Progenitor cell of endocrine pancreas (in vitro differentiated cells): ENCODE measurements at places on chromosomes 7 and 10.
A peak's percentile ranks its signal among the peaks of the same experiment; 100 is the strongest.

DNA sequence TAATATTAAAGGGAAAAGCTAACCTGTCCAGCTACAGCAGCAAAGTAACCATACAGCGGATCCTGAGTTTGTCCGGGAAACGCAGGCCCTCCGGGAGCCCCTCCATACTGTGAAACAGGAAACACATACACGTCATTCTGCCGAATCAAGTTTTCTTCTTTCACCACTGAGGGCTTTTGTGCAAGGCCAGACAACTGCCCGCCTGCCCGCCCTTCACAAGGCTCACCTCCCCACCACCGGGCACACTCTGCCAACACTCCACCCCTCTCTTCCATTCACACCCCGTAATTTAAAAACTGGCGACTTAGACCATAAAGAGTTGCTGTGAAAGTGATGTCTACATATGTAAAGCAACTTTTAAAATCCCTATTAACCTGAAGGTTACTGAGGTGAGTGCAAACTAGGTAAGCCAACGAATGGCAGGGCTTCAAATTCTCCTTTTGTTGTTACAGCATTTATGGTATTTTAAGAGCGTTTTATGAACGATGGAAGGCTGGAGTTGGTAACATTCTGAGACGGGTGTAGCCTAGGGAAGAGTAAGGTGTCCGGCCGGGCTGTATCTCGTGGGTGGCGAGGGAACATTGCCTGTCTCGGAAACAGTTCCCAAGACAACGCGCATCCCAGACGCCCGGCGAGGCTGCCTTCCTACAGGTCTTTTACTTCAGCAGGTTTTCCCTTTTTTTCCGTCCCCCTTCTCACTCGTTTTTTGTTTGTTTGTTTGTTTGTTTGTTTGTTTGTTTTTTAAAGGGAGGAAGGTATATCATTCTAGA is 817 bp downstream of the SRI start:
- H3K4me3 ChIP-seq, result peak overlapping the region; percentile 86
- H3K27me3 ChIP-seq, result no peaks in the 10 kb centered on the region
- peak overlapping the region; percentile 95 for H3K27ac ChIP-seq
- DNase-seq, result no peak
- H3K4me1 ChIP-seq, result peaks cover 24% of the 10 kb centered on the region

GRCh38 chr10:25028711-25029110 is 12.3 kb downstream of the THNSL1 start:
- H3K4me1 ChIP-seq, result peaks cover 7% of the 10 kb centered on the region
- H3K27me3 ChIP-seq, result no peaks in the 10 kb centered on the region
- no peak overlapping the region for H3K27ac ChIP-seq
- H3K36me3 ChIP-seq, result peaks cover 1% of the 10 kb centered on the region

- no peaks in the 10 kb centered on the region for H3K36me3 ChIP-seq
- H3K4me1 ChIP-seq, result peaks cover 9% of the 10 kb centered on the region
- DNase-seq, result no peak
Observed at GRCh38 chr10:82757901-82758300, 882.9 kb downstream of the NRG3 start.

DNA sequence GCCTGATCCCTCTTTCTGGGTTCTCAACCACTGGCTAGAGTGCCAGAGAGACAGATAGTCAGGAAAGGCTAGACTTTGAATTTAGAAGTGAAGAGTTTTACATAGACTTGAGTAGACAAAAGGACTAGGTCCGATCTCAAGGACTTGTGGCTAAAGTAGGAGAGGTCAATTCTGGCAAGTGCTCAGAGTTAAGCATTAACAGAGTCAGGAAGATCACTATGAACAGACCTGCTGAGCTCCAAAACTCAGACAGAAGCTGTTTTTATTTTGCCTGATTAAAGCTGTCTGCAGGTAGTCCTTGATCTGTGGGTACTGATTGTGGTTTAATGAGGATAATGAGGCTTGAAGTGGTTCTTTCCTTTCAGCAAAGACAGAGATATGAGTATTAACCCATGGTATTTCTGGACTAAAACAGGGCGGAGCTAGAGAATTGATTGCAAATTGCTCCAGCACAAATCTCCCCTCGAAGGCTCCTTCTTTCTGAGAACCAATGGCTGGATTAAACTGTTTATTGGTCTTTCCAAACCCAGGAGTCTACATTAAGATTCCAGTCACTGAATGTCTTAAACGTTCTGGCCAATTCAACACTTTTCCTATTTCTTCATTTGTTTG is 423.2 kb downstream of the IPMK start:
- H3K4me1 ChIP-seq, result peaks cover 19% of the 10 kb centered on the region
- no peak overlapping the region for H3K27ac ChIP-seq
- no peaks in the 10 kb centered on the region for H3K36me3 ChIP-seq
- no peak overlapping the region for H3K4me3 ChIP-seq

DNA sequence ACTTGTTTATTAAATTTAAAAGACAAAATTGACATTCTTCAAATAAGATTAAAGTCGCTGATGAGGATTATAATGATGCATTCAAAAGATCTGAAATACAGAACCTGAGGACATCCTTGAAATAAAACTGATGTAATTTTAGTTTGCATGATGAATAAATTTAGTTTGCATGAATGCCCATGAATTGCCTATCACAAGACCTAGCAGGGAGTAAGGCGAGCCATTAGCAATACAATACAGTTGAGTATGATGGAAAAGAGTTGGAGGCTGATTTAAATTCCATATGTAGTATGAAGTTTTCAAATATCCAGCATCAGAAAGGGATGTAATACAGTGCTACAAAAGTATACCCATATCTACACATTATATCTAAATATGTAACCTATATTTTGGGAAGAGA is 321.3 kb downstream of the CACNA2D1 start:
- no peaks in the 10 kb centered on the region for H3K4me1 ChIP-seq
- no peak for DNase-seq
- no peaks in the 10 kb centered on the region for H3K36me3 ChIP-seq
- H3K4me3 ChIP-seq, result no peak overlapping the region

DNA sequence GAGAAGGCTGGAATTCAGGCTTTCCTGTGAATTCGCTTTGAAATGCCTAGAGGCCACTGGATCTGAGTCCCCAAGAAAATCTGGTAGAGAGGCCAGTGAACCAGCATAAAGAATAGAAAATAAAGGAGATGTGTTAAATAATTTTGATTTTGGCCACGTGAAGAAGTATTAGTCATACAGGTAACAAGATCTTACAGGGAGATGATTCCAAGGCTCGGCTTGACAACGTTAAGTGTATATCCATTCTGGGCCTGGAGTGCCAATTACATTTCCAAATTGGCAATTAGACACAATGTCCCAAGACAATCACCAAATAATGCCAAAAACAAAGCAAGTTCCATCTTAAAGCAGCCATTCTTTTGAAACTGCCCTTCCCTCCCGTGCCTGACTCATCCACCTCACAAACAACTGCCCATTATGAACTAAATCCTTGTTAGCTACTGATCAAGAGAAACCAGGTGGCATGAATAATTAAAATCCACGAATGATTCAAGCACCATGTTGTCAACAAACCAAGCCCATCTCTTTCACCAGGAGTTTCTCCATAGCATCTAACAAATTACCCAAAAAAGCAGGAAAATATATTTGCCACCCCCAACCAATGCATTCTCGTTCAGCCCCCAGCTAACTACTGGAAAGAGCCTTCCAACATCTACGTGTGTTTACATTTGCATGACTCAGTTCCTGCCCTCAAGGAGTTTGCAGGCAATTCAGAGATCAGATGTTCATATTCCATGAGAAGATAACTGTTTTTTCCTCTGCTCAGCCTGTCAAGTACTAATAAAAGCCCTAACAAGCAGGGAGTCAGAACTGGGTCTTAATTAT is 8.5 kb downstream of the KCNMA1 start:
- no peaks in the 10 kb centered on the region for H3K36me3 ChIP-seq
- no peaks in the 10 kb centered on the region for H3K4me1 ChIP-seq
- H3K27ac ChIP-seq, result no peak overlapping the region

DNA sequence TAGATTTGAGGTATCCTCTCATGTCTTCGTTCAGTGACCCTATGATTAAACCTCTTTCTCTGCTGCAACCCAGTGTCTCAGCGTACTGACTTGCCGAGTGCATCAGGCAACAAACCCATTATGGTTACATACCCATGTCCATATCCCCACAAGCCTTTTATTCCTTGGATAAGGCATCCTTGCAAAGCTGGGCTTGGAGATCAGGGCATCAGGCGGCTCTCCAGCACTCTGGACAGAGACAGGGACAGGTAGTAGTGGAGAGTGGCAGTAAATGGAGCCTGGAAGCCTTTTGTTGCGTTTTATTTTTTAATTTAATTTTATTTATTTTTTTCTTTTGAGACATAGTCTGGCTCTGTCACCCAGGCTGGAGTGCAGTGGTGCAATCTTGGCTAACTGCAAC is 32.0 kb upstream of the NPFFR1 start:
- no peak for DNase-seq
- no peak overlapping the region for H3K27ac ChIP-seq
- H3K4me3 ChIP-seq, result no peak overlapping the region
- no peaks in the 10 kb centered on the region for H3K36me3 ChIP-seq
- H3K4me1 ChIP-seq, result peaks cover 13% of the 10 kb centered on the region

DNA sequence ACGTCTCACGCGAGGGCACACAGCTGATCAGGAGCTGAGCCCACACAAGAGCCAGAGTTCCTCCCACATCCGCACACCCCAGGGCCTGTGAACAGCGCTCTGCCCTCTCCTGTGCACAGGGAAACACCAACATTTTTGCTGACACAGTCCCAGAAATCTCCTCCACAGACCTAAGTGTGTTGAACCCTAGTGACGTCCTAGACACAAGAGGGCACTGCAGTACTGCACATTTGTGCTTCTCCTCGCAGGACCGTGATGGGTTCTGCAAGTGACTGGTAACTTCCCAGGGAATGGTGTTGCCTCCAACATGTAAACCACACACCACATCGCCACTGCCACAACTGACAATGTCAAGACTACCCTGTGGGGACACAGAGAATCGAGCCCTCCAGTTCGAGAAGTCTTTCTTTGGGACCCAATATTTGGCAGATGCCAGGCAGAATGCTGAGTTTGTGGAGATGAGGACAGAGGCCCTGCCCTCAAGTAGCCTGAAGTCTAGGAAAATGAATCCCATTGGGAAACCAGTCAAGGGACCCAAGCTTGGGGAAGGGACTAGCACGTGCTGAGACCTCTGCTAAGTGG is 170.3 kb downstream of the PAXIP1 start:
- no peak overlapping the region for H3K27ac ChIP-seq
- H3K36me3 ChIP-seq, result no peaks in the 10 kb centered on the region
- no peak overlapping the region for H3K4me3 ChIP-seq
- DNase-seq, result no peak

- H3K36me3 ChIP-seq, result no peaks in the 10 kb centered on the region
- H3K4me1 ChIP-seq, result peaks cover 32% of the 10 kb centered on the region
- H3K27me3 ChIP-seq, result peaks cover 32% of the 10 kb centered on the region
- H3K4me3 ChIP-seq, result no peak overlapping the region
Observed at GRCh38 chr10:92811986-92812385, 36.3 kb upstream of the EXOC6 start.

GRCh38 chr7:126755381-126755780 is 497.4 kb downstream of the GRM8 start:
- H3K4me1 ChIP-seq, result no peaks in the 10 kb centered on the region
- no peaks in the 10 kb centered on the region for H3K27me3 ChIP-seq
- H3K36me3 ChIP-seq, result no peaks in the 10 kb centered on the region

DNA sequence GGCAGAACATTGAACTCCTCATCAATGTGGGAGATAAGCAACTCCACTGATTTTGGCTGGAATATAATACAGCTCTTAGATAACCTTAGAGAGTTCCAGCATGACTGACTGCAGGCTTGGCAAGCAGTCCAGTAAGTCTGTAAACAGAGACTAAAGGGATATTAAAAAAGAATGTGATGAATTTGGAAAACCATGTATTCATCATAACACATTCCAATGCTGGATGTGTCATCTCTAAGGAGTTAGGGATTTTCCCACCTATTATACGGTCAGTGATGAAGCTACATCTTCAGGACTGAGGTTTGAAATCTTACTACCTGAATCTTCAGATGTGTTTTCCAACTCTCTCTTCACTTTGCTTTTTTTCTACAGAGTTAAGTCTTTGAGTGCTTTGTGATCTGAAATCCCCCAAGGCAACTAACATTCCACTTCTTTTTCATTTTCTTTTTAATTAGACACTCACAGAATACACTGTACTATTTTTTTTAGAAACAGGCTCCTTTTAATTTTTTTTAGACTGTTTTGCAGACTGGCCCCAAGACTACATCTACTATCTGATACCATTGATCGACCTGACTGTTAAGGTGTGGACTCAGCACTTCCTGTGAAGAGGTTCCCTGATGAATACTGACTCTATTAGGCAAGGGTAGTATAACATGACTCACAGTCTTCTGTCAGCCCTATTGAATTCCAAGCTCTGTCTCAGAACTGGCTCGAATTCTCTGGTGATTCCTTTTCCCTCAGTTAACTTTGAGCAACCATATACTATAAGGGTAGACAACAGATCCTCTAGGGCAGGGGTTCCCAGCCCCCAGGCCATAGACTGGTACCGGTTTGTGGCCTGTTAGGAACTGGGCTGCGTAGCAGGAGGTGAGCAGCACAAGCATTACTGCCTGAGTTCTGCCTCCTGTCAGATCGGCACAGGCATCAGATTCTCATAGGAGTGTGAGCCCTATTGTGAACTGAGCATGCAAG is 678.2 kb downstream of the GRM8 start:
- H3K4me1 ChIP-seq, result peaks cover 4% of the 10 kb centered on the region
- H3K36me3 ChIP-seq, result no peaks in the 10 kb centered on the region
- no peak overlapping the region for H3K4me3 ChIP-seq
- no peak overlapping the region for H3K27ac ChIP-seq

GRCh38 chr7:104900525-104901239 is 113.3 kb upstream of the KMT2E start:
- no peaks in the 10 kb centered on the region for H3K27me3 ChIP-seq
- no peak for DNase-seq
- H3K4me1 ChIP-seq, result peaks cover 10% of the 10 kb centered on the region
- no peak overlapping the region for H3K4me3 ChIP-seq

GRCh38 chr10:29131952-29132547 is 156.8 kb upstream of the LYZL1 start:
- no peaks in the 10 kb centered on the region for H3K36me3 ChIP-seq
- H3K27me3 ChIP-seq, result peaks cover 3% of the 10 kb centered on the region
- no peak overlapping the region for H3K4me3 ChIP-seq
- no peak for DNase-seq
- peaks cover 7% of the 10 kb centered on the region for H3K4me1 ChIP-seq
- H3K27ac ChIP-seq, result peak overlapping the region; percentile 27

- H3K4me1 ChIP-seq, result peaks cover 22% of the 10 kb centered on the region
- no peaks in the 10 kb centered on the region for H3K27me3 ChIP-seq
- DNase-seq, result no peak
- H3K36me3 ChIP-seq, result no peaks in the 10 kb centered on the region
- H3K4me3 ChIP-seq, result no peak overlapping the region
Observed at GRCh38 chr7:85773116-85773728, 586.4 kb upstream of the SEMA3D start.

- H3K4me1 ChIP-seq, result peaks cover 2% of the 10 kb centered on the region
- no peak overlapping the region for H3K4me3 ChIP-seq
- no peak for DNase-seq
- H3K36me3 ChIP-seq, result no peaks in the 10 kb centered on the region
Observed at GRCh38 chr10:47347303-47347675, 874 bp upstream of the RBP3 start.
